Smooth muscle cell of the umbilical artery (primary cell): ENCODE measurements at places on chromosomes 16 and 17. TPM values are rescaled to one million over a fixed set of nuclear protein-coding genes. Genes with fewer than 3 reads are reported as not detected.

DHRS7C gene
- total RNA-seq: not detected in 2 replicates

WFIKKN2 gene
- total RNA-seq: under 0.01 and 0.09 TPM in 2 replicates

ZFHX3 gene
- total RNA-seq: 4.8 and 11.3 TPM in 2 replicates

ARL4D gene
- 10.4 and 11.2 TPM in 2 replicates for total RNA-seq

ITGAL gene
- 0.89 TPM in 1 of 2 replicates, not detected in the other for total RNA-seq

SLC6A2 gene
- not detected in 2 replicates for total RNA-seq

CDRT15L2 gene
- total RNA-seq: not detected in 2 replicates

QPRT gene
- 31.1 and 57.9 TPM in 2 replicates for total RNA-seq
